ENCODE measurements at places on chromosomes 6 and 20.

DNA sequence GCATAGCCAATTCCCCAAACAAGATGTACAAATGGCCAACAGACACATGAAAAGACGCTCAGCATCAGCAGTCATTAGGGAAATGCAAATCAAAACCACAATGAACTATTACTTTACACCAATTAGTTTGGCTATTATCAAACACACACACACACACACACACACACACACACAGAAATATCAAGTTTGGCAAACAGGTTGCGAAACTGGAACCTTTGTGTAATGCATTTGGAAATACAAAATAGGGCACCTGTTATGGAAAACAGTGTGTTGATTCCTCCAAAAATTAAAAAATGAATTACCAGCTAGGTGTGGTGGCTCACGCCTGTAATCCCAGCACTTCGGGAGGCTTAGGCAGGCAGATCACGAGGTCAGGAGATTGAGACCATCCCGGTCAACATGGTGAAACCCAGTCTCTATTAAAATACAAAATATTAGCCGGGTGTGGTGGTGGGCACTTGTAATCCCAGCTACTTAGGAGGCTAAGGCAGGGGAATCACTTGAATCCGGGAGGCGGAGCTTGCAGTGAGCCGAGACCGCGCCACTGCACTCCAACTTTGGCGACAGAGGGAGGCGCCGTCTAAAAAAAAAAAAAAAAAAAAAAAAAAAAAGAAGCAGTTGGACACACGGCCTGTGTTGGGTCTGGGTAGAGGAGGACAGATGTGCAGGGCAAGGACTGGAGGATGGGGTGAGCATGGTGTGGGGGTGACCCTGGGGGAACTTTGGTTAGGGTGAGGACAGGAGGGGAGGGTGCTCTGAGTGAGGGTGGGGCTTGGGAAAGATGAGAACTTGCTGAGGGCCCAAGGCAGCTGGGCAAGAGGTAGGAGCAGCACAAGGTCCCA is 23.8 kb downstream of the HLA-F start:
- no peak for DNase-seq

GRCh38 chr6:132513831-132514545 is 1.1 kb upstream of the STX7 start:
- DNase-seq, result no peak

DNA sequence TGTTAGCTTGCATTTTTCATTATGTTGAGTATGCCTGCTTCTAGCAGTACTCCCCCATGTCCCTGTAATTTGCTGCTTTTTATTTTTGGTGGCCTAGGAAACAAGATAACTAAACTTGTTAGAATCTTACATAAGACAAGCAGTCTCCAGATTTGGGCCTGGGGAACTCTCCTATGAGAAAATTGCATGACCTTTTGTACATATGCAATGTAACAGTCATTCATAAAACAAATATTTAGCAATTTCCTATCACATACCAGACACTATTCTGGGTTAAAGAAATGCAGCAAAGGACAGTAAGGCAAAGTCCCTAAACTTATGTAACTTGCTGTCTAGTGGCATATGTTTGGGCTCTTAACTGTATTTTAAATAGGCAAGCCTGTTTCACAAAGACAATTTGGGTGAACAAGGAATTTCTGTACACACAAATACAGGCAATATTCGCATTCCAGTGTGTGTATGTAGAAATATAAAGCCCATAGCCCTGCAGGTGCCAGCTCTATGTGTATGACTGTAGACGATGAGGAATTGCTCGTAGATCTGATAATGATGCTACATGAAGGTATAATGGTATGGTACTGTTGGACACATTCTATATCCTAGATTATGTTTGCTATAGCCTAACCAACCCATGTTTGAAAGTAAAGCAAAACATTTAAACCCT is 305.2 kb upstream of the CITED2 start:
- no peak for DNase-seq

- peak; percentile 85 for DNase-seq
Measured at GRCh38 chr20:36573103-36573797, at the start of gene TGIF2. TGIF2 (plus strand) TSS chr20:36573597; CDS start chr20:36578775, 5,178 bp downstream.

DNA sequence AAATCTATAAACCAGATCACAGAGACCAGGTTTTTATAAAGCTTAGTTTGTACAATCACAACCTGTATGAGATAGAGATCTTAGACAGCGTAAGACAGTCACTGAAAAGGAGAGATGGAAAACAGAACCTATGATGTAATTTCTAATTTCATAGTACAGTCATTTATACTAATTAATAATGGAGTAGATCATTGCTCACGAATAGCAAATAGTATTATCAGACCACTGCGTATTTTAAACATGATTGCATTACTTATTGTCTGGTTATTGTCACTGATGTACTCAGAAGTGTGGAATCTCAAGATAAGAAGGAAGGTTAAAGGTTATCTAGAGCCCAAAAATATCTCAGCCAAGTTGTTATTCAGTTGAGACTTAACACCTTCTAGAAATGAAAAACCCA is 115.6 kb downstream of the KHDC1L start:
- DNase-seq, result no peak

- DNase-seq, result no peak
Measured at GRCh38 chr6:151008425-151008824, 142.9 kb downstream of the MTHFD1L start.

GRCh38 chr6:109118871-109119354 is 23.6 kb downstream of the CEP57L1 start:
- DNase-seq, result no peak

- no peak for DNase-seq
Measured at GRCh38 chr6:39769012-39769411, 23.2 kb upstream of the DAAM2 start.

- DNase-seq, result no peak
Measured at GRCh38 chr20:56766528-56766927, 137.4 kb downstream of the TFAP2C start.

DNA sequence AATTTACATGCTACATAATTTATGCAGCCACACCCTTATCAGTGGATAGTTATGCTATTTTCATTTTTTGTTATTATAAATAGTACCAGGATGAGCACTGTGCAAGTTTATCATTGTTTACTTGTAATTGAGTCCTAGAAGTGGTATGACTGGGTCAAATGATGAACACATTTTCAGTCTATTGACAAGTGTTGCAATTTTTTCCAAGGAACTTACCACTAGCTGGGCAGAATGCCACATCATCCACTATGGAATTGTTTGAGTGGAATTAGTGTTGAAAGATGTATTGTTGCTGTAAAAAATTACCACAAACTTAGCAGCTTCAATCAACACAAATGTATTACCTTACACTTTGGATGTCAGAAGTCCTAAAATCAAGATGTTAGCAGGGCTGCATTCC is 38.1 kb upstream of the OPN5 start:
- DNase-seq, result no peak

GRCh38 chr6:12635813-12636212 is 80.8 kb upstream of the PHACTR1 start:
- DNase-seq, result no peak

- DNase-seq, result no peak
Measured at GRCh38 chr20:44651684-44652423, at the start of gene ADA. ADA (minus strand) TSS chr20:44651699; CDS start chr20:44651607, 92 bp downstream.

- DNase-seq, result no peak
Measured at GRCh38 chr6:14696367-14696766, 549.5 kb upstream of the JARID2 start.

DNA sequence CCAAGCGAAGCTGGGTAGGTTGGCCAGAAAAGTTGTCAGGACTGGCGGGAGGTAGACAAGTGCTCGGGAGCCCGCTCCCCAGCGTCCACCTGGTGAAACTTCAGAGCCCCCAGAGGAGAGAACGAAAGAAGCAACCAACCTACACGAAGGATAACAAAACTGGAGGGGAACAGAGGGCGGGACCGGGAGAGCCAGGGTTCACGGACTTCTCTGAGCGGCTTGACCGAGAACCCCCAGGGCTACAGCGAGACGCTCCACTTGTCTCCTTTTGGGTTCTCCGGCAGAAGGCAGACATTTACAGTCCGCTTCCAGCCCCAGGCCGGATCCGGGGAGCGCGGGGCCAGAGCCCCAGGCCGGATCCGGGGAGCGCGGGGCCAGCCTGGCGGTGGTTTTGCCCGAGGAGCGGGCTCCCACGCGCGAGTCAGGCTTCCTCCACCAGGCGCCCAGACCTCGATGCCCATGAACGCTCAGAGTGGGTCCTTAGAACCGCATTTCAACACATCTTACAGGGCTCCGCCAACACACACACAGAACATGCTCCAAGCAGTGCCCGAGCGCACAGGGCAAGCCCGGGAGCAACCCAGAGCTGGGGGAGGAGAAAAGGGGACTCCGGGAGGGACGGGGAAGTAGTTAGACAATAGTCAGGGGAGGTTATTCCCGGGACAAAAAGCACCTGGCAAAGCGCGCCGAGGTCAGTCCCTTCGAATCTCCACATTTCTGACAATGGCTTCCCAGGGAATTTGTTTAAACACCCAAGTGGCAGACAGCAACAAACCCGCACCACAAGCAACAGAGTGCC is 1.1 kb downstream of the PTPRK start:
- peak; percentile 10 for DNase-seq

GRCh38 chr6:143039548-143039947 is 21.1 kb upstream of the AIG1 start:
- no peak for DNase-seq

GRCh38 chr20:22825076-22825475 is 210.0 kb upstream of the SSTR4 start:
- no peak for DNase-seq

DNA sequence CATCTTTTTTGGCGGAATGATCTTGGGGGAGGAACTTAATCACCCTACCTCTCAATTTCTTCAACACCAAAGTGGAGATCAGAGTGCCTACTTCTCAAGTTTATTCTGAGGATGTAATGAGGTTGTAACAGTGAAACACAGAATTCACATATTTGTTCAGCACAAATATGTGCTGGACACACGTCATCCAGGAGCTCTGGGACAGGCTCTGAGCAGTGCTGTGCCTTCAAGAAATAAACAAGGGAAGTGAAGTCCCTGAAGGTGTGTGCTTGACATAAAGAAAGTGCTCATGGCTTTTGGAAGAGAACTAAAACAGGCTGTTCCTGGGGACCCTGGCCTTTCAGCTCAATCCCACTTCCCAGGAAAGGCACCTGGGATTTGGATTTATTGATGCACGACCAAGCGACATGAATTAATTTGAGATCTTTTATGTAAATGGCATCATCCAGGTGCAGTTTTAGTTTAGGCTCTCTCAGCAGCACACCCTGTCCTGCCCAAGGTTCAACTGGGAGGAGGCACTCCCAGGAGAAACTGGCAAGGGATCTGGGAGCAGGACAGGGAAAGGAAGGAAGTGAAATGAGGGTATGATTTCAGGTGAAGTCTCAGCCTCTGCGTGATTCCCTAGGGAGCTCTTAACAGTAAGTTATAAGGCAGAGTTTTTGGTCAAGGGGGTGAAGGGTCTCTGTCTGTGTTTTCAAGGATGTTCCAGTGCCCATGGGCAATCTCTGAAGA is 211.0 kb downstream of the FOXA2 start:
- DNase-seq, result no peak

- DNase-seq, result no peak
Measured at GRCh38 chr6:12208190-12208589, 82.0 kb upstream of the EDN1 start.

- DNase-seq, result no peak
Measured at GRCh38 chr6:25220857-25221256, 58.3 kb upstream of the CARMIL1 start.

DNA sequence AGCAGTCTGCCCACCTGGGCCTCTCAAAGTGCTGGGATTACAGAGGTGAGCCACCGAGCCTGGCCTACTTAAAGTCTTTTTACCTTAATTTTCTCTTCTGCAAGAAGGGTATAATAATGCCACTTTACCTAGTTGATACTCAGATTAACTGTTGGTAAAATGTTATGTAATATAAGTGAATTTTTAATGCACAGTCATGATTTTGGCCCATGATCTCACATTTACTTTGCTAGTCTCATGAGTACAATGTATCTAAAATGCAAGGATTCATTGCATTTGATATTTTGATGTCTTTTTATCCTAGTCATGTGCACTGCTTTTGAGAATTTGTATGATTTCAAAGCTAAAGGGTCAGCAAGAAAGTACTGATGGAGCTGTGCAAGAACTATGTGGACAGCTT is 13.1 kb downstream of the DNAH8 start:
- no peak for DNase-seq

GRCh38 chr6:43887906-43888683 is 118.1 kb downstream of the VEGFA start:
- DNase-seq, result no peak

DNA sequence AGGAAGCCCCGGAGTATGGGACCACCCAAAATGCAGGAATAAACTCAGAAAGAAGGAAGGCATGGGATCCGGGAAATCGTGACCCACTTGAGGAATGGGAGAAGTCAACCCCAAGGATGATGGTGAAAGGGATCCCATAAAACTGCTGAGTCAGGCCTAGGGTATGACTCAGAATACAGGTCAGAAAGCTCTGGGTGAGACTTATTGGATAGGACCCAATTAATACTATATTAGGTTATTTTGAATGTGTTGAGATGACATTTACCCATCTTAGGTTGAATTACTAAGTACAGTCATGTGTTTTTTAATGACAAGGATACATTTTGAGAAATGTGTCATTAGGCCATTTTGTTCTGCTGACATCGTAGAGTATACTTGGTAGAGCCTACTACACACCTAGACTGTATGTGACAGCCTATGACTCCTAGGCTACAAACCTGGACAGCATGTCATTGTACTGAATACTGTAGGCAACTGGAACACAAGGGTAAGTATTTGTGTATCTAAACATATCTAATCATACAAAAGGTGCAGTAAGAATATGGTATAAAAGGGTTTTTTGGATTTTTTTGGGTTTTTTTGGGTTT is 17.1 kb upstream of the HIVEP1 start:
- DNase-seq, result no peak

- no peak for DNase-seq
Measured at GRCh38 chr6:150720774-150721233, 121.1 kb downstream of the PLEKHG1 start.

DNA sequence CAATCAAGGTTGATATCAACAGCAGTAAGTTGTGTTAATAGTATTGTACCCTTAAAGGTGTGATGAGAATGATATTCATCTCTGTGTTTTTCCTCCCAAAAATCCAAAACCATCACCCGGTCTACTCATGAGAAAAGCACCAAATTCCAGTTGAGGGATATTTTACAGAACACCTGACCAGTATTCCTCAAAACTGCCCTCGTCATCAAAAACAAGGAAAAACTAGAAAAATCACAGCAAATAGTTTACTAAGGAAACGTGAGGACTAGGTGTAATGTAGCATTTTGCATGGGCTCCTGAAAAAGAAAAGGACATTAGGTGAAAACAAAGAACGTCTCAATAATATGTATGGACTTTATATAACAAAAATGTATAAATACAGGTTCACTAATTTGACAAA is 394.4 kb upstream of the NRSN1 start:
- DNase-seq, result no peak

GRCh38 chr6:30327232-30327746 is 562 bp downstream of the TRIM39 start:
- no peak for DNase-seq

Measured in stimulated activated CD8-positive, alpha-beta memory T cell treated with anti-CD3 and anti-CD28 coated beads, Interleukin-2, amount 100 ng/mL, for 48 hours (primary cell).